Common myeloid progenitor, CD34-positive (primary cell): ENCODE measurements at places on chromosomes 12 and 14.
A peak's percentile ranks its signal among the peaks of the same experiment; 100 is the strongest.

DNA sequence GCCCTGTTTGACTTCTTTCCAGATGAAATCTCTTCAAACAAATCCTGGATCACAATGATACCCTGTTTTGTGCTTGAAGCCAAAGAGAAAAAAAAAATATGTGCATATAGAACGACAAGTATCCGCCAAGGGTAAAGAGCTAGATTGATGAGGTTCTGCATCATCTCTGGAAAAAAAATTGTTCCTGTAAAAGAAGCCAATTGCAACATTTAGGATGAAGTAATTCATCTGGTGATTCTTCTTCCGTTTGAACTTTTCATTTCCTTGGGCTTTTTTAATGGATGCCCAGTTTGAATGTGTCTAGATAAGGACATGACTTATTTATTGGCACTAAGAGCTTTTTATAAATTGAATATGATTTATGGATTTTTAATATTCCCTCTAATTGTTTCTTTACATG, 38.1 kb upstream of the NPAS3 start:
- H3K36me3 ChIP-seq: no peaks in the 10 kb centered on the region
- H3K27ac ChIP-seq: no peak overlapping the region
- DNase-seq: no peak
- no peak overlapping the region for H3K4me3 ChIP-seq

DNA sequence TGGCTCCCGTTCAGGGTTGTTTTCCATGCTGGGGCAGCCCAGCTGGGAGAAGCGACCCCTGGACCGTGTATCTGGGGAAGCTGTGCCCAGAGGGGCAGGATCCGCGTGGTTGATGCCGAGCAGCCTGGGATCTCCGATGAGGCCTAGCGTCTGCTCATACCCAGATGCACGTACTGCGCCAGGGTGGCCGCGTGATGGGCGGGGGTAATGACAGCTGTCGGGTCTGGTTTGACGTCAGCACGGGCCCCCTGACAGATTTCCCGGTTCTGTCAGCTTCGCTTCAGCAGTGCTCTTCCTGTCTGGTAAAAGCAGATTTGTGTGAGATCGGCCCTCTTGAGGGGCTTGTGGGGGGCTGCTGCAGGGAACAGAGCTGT, 147.3 kb downstream of the TSPAN9 start:
- no peak overlapping the region for H3K27ac ChIP-seq
- H3K27me3 ChIP-seq: peaks cover 16% of the 10 kb centered on the region
- H3K4me3 ChIP-seq: no peak overlapping the region
- peaks cover 15% of the 10 kb centered on the region for H3K4me1 ChIP-seq
- no peak for DNase-seq

DNA sequence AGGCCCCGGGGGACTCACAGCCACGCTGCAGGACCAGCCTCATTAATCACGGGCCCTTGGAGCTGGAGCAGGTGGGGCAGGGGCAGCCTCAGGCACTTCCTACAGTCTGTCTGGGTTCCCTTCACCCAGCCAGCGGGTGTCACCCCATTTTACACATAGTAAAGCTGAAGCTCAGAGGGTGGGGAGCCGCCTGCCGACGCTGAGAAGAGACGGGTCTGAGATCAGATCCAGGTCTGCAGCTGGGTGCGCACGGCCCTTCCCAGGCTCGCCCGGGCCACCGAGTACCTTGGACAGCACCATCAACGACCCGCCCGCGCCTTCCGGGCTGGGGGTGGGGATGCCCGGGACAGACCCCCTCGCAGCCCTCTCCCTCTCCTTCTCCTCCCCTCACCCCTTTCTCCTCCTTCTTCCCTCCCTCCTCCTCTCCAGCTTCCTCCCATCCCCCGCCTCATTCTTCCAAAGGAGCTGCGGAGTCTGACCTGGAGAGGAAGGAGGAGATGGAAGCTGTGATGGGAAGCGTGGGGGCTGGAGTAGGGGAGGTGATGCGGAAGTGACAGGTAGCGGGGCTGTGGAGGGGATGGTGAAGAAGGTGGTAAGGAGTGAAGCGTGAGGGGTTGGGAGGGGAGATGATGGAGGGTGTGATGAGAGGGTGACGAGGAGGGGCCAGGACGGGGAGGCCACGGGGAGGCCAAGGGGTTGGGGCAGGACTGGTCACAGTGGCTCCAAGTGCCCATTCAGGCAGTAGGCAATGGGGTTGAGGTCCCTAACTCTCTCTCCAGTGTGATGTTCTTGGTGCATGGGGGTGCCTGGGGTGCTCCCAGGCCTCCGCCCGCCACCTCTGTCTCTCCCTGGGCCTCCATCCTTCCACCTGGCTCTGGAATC, 8.8 kb downstream of the DTX1 start:
- H3K36me3 ChIP-seq: no peaks in the 10 kb centered on the region
- H3K4me3 ChIP-seq: no peak overlapping the region
- H3K4me1 ChIP-seq: peaks cover 13% of the 10 kb centered on the region
- DNase-seq: peak; percentile 64

GRCh38 chr14:86035882-86036281, 505.9 kb downstream of the FLRT2 start:
- H3K27ac ChIP-seq: no peak overlapping the region
- no peak overlapping the region for H3K4me3 ChIP-seq
- H3K4me1 ChIP-seq: no peaks in the 10 kb centered on the region
- no peak for DNase-seq

DNA sequence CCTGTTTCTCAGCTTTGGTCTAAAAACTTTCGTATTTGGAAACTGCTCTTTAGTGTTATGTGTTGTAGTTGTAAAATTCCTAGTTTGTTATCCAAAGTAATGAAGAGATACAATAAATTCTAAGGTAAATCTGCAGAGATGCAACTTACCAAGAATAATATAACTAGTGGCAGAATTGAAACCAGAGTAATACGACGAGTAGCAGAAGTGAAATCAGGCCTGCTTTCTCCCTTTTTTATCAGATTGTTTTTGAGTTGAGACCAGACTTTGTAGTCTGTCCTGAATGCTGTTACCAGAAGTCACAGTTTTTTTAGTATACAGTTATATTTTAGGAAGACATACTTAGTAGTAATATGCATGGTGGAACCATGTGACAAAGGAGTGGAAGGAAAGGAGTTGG, 12.5 kb downstream of the PAPOLA start:
- H3K36me3 ChIP-seq: no peaks in the 10 kb centered on the region
- H3K4me1 ChIP-seq: peaks cover 7% of the 10 kb centered on the region
- H3K27me3 ChIP-seq: no peaks in the 10 kb centered on the region
- DNase-seq: no peak

- no peaks in the 10 kb centered on the region for H3K36me3 ChIP-seq
- DNase-seq: peak; percentile 14
- H3K4me1 ChIP-seq: peaks cover 29% of the 10 kb centered on the region
- H3K27ac ChIP-seq: no peak overlapping the region
- H3K27me3 ChIP-seq: no peaks in the 10 kb centered on the region
Observed at GRCh38 chr12:2535583-2536204, 259.1 kb upstream of the FKBP4 start.

GRCh38 chr12:119700078-119700477, 32.1 kb downstream of the PRKAB1 start:
- H3K27me3 ChIP-seq: no peaks in the 10 kb centered on the region
- DNase-seq: no peak
- no peaks in the 10 kb centered on the region for H3K4me1 ChIP-seq
- peaks cover 2% of the 10 kb centered on the region for H3K36me3 ChIP-seq
- no peak overlapping the region for H3K27ac ChIP-seq

GRCh38 chr12:89884952-89885351, 176.3 kb upstream of the ATP2B1 start:
- H3K4me3 ChIP-seq: no peak overlapping the region
- no peaks in the 10 kb centered on the region for H3K27me3 ChIP-seq
- H3K27ac ChIP-seq: no peak overlapping the region
- DNase-seq: no peak

GRCh38 chr12:7161811-7162210, 27.7 kb upstream of the PEX5 start:
- H3K27me3 ChIP-seq: no peaks in the 10 kb centered on the region
- peaks cover 11% of the 10 kb centered on the region for H3K36me3 ChIP-seq
- DNase-seq: no peak
- H3K27ac ChIP-seq: no peak overlapping the region
- no peaks in the 10 kb centered on the region for H3K4me1 ChIP-seq

DNA sequence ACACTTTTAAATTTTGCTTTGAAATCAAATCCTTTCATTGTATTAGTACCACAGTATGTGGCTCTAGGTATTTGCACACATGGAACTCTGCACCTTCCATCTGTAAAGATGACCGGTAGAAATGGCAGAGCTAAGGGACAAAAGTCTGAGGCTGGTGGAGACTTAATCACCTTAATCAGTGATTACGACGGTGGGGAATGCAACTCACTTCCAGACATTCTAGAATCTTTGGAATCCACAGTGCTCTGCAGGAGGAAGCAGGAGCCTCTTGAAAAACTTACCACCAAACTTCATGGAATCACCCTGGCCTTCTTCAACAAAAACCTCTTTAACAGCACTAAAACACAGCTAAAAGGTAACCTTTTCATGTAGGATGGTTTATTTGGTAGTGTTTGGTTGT, 3.9 kb upstream of the DACT1 start:
- peaks cover 5% of the 10 kb centered on the region for H3K27me3 ChIP-seq
- H3K4me3 ChIP-seq: no peak overlapping the region
- H3K4me1 ChIP-seq: peaks cover 14% of the 10 kb centered on the region
- DNase-seq: no peak
